Epithelial cell of prostate (primary cell): ENCODE measurements at places on chromosomes 2 and 18.
A peak's percentile ranks its signal among the peaks of the same experiment; 100 is the strongest.

- no peak for DNase-seq
These were observed 68.1 kb upstream of the PELI1 start for GRCh38 chr2:64212346-64212745.

- DNase-seq = no peak
These were observed 57.5 kb upstream of the AGPS start for GRCh38 chr2:177334940-177335543.

GRCh38 chr18:44961288-44961995, 280.8 kb downstream of the SETBP1 start:
- DNase-seq = no peak

- DNase-seq = no peak
These were observed 4.3 kb upstream of the SALL3 start for GRCh38 chr18:78975292-78975691.

DNA sequence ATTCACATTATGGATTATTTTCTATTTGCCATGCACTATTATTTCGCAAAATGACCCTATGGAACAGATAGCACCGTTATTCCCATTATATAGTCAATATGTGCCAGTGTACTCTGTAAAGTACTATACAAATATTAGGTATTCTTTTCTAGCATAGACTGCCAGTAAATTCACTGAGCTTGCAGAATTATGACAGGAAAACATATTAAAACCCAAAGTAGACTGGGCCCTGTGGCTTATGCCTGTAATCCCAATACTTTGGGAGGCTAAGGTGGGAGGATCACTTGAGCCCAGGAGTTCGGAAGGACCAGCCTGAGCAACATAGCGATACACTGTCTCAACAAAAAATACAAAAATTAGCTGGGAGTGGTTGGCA, 1.1 kb upstream of the DYM start:
- DNase-seq = no peak

GRCh38 chr2:63661076-63661475, 72.3 kb downstream of the MDH1 start:
- peak; percentile 27 for DNase-seq

DNA sequence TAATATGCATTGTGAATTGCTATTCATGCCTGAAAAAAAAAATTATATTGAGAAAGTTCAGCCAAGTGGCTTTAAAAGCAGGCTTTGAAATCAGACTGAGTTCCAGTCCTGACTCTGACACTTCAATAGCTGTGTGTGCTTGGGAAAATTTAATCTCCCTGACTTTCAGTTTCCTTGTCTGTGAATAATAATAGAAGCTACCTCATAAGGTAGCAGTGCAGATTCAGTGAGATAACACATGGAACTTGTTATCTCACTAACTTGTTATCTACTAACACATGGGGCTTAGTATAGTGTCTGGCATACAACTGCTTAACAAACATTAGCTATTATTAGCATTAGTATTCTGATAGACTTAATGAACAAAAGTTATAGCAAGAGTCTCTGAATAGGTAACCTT, 14.9 kb downstream of the ALS2 start:
- DNase-seq = no peak

GRCh38 chr2:149224543-149224942, 105.8 kb upstream of the LYPD6 start:
- no peak for DNase-seq

GRCh38 chr18:52045946-52046675, 293.9 kb upstream of the DCC start:
- DNase-seq = no peak

GRCh38 chr2:126785236-126785635, 113.5 kb upstream of the TEX51 start:
- DNase-seq = no peak

DNA sequence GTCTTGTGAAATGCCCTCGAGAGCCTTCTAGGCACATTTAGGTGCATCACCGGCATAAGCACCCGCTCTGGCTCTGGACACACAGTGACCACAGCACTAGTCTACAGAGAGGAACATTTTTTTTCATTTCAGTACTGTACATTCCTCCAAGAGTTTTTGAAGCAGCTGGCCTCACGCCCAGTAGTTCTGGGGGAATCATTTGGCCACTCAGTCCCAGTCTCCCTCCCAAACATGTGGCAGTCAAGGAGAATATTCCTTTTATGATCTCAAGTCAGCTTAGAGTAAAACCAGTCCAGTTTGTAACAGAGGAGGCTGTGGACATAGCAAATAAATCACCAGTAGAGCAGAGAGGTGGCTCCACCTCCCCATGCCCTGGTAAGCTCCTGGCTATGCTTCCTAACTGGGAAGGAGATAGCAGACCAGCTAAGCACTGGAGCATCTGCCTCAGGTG, 48.1 kb downstream of the KCNE4 start:
- no peak for DNase-seq

GRCh38 chr2:39320162-39320561, 76.4 kb upstream of the CDKL4 start:
- DNase-seq = no peak

- DNase-seq = no peak
These were observed 43.3 kb downstream of the TGFA start for GRCh38 chr2:70510313-70510712.

DNA sequence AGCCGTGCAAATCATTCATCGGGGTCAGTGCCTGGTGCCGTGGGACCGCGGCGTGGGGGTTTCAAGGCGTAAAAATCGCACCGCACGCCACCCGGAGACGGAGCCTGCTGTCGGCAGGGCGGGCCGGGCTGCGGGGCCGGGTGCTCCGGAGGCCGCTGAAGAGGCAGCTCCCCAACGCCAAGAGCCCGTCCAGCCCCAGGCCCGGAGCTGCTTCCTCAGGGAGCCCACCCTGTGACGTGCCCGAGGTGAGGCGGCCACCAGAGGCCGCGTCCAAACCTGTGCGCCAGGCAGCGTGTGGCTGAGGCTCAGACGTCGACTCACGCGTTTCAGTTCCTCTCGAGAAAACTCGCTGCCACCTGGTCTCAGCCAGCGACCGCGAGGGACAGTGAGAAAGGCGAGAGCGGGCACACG, 98.1 kb downstream of the NFATC1 start:
- no peak for DNase-seq

GRCh38 chr2:124763611-124764010, 738.5 kb downstream of the CNTNAP5 start:
- no peak for DNase-seq

DNA sequence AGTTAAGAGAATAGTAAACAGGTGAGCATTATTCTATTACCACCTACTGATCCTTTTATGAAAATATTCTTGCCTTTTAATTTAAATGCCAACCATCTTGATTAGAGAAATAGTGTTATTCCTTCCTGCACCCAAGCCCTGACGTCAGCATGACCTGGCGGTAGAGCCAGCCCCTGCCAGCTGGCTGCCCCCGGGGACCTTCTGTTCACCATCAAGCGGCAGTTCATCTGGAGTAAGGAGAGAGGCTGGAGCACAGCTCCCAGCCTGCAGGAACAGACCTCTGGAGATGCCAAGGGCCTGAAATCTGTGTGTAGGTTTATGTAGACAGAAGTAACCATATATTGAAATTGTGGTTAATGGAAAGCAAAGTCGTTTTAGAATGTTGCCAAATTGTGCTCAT, 171.8 kb downstream of the GBX2 start:
- DNase-seq = no peak

- no peak for DNase-seq
These were observed 29.9 kb upstream of the ZNF512 start for GRCh38 chr2:27552941-27553340.

DNA sequence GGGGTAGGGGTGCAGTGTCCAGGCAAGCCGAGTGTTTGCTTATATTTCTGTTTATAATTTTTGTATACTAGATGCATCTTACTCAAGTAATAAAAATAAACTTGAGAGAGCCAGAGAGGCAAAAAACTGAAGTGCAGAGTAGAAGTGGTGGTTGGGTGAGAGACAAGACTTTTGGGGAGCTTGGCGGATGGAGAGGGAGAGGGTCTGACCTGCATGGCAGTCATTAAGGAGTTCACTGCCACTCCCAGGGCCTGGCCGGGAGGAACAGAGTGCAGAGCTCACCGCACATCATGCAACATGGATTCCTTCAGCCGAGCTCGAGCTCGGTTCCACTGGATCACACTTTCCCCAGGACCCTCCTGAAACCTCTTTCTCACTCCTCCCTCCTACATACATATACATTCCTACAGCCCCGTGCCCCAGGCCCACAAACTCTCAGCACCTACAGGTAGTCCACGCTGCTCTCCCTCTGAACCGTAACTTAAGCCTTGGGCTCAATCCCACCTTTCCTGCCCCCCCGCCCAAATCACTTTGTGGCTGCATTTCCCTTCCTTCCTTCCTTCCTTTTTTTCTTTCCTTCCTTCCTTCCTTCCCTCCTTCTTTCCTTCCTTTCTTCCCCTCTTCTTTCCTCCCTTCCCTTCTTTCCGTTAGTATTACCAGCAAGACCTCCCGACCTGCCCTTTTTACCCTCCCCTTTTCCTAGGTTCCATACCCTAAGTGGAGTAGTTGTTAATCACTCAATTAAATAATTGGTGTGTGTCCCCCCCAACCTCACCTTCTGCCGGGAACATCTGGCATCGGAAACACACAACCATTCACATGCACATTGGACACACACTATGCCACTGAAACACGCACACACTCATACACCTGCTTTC, 37.1 kb upstream of the ATP6V1B1 start:
- no peak for DNase-seq

DNA sequence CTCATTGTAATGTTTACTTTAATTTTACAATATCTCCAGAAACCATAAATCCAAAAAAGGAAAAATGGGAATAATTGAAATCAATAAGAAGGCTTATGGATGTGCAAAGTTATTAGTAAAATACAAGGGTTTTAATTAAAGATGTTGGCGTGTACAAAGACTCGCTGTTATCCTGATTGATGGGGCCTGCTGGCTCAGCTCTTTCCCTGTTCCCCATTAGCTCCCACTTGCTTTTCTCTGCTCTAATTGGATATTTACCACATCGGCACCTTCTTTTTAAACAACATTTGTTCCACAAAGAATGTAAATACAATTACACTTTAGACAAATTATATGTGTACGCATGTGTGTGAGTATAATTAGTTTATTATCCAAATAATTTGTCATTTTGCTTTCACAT, 796.6 kb downstream of the ERBB4 start:
- no peak for DNase-seq

- no peak for DNase-seq
These were observed 102.9 kb upstream of the CCDC195 start for GRCh38 chr2:224819075-224819474.

GRCh38 chr18:24064391-24065100, 50.0 kb downstream of the TTC39C start:
- peak; percentile 27 for DNase-seq

- DNase-seq = no peak
These were observed 87.3 kb downstream of the ACTR2 start for GRCh38 chr2:65314801-65315441.

- no peak for DNase-seq
These were observed 554 bp downstream of the PFN4 start for GRCh38 chr2:24122366-24123194.

DNA sequence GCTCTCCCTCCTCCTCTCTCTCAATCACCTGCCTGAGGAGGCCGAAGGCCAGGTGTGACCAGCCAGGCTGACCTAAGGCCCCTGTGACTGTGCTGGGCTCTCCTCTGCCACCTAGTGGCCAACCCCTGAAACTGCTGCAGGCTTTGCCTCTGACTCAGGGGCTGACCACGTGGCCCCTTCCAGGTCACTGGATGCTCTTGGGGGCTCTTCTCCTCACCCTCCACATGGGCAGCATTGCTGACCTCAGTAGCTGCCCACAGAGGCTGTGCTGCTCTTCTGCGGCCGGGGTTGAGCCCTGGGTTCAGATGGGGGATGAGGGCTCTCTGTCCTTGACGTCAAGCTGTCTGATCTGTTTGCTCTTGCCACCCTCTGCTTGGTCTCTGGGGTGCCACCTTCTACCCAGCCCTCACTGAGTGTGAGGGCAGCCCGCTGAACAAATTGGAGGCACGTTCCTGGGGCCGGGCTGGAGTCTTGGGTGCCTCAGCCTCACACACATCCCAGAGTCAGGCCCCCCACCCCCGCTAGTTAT, 122.7 kb downstream of the TWIST2 start:
- no peak for DNase-seq

DNA sequence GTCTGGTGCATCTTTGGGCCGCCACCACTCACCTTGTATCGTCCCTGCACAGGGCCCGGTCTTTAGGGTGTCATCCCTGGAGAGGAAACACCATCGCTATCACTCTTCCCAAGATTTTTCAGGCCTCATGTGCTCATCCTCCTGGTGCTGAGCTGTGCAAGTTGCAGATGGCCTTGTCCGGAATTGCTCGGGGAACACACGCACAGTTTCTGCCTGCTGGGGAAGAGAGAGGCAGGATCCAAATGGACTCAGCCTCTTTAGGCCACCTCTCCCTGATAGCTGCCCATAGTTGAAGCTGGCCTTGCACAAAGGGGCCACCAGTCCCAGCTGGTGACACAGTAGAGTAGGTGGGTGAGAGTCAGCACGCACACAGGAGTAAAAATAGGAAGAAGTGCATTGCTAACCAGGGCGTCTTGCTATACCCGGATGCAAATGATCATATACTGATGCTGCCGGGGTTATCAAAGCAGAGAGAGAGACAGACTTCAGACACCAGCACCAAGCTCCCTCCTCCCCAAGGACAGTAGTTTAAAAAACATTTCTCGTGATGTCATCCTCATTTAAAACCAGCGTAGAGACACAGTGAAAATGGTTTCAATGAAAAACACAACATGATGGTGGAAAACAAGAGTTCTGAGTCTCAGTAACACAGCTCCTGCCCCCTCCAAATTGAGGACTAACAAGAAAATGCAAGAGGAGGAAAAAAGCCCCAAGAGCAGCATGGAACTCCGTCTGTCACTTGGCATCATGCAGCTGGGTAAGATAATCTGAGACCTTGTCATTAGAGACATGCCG, 147.5 kb upstream of the NCK2 start:
- DNase-seq = no peak

- no peak for DNase-seq
These were observed 660.5 kb downstream of the LRRTM4 start for GRCh38 chr2:76861708-76862107.

- no peak for DNase-seq
These were observed 231.5 kb downstream of the NYAP2 start for GRCh38 chr2:225630824-225631533.

DNA sequence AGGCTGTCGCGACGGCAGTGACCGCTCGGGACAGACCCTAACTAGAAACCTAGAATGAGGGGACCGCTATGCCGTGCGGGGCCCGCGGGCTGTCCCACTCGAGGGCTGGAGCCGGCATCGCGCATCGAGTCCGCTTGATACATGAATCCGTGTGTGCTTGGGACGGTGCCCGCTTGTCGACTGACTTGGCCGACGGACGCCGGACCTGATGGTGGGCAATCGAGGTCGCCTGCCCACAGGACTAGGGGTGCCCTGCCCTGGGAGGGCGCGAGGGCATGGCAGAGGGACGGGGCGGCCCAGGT, 749 bp upstream of the PTMA start:
- no peak for DNase-seq

DNA sequence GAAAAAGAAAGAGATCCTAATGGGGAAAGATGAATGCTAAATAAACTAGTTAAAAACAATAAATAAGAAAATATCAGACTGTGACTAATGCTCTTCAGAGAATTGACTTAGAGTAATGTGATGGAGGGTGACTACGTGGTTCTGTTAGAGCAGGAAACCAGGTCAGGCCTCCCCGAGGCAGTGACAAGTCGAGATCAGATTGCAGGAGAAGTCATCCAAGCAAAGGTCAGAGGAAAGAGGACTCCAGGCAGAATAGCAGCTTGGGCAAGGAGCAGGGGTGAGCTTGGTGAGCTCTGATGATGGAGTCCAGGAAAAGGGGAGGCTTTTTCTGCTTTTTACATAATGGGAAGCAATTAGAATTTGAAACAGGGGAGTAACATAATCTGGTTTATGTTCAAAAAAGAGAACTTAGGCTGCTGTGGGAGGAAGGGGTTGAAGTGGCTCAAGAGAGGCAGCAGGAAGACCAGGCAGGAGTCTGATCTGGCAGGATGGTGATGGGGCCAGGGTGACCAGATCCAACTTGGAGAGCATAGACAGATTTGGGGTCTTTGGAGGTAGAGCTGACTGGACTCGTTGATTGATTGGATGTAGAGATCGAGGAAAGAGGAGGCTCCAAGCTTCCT, 27.3 kb upstream of the ITGB6 start:
- DNase-seq = no peak
